ENCODE measurements at places on chromosomes 5 and 9.

DNA sequence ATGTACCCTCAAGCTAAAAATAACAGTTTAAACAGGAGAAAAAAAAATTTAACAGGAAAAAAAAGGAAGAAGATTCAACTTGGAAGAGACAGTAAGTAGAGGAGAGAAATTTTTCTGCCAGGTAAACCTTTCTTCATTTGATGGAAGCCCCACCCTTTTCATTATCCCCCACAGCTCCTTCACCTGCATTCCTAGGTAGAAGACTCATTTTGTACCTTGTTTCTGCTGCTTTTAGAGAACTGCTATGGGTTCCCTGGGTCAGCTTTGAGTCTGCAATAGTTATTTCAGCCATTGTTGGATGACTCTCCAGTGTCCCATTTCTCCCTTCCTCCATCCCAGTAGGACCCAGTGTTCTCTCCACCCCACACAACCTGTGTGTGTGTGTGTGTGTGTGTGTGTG is 74.1 kb upstream of the CPEB4 start:
- no peak for DNase-seq

DNA sequence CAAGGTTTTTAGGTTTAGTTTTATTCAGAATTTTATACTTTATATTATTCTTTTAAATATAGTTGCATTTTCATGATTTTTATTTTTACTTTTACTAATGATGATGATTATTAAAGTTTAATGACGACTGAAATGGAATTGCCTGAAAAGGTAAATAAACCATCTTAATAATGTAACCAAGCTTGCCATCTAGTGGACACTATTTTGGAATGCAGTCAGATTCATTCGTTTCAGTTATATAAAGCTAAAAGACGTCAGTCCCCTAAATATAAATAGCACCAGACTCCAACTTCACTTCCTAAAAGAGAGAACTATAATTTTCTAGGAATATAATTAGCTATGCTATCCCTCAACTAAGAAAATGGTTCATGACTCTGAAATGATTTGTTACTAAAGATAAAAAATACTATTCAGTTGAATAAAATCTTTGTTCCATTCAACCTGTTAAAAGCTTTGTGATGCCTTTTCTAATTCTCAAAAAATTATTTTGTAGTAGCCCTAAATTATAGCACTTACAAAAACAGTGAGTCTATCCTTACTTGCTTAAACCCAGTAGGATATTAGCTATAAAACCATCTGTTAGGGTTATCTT is 19.9 kb downstream of the ABITRAM start:
- DNase-seq = no peak

DNA sequence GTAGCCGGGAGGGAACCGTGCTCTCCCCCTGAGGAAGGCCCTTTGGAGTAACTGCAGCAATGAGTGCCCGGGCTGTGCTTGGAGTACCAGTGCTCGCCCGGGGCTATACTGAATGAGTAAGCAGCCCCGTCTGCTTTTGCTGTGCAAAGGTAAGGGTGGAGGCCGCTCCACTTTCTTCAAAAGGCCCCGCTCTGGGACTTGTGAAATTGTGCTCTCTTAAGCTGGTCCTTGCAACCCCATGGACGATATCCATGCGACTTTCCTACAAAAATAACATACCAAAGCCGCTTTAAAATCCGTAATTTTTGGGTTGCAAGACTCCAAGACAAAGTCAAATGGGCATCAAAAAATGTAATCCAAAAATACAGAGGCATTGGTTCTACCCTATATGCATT is 578 bp upstream of the TNFAIP8 start:
- no peak for DNase-seq

DNA sequence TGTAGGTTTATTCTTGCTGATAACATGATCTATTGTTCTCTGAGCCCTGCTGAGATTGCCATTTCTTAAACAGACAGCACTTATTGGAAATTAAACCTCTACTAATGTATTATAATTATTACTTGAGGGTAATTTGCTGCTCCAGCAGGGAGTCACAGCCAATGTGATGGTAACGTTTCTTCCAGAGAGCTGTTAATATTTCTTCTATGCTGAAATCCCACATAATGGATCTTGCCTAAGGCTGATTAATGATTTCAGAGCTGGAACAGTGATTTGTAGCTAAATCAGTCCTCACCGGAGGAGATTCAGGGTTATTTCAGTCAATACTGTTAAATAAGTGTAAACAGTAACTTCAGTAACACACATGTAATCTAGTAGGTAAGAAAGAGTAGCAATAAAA is 170.1 kb downstream of the CDH12 start:
- DNase-seq = no peak

DNA sequence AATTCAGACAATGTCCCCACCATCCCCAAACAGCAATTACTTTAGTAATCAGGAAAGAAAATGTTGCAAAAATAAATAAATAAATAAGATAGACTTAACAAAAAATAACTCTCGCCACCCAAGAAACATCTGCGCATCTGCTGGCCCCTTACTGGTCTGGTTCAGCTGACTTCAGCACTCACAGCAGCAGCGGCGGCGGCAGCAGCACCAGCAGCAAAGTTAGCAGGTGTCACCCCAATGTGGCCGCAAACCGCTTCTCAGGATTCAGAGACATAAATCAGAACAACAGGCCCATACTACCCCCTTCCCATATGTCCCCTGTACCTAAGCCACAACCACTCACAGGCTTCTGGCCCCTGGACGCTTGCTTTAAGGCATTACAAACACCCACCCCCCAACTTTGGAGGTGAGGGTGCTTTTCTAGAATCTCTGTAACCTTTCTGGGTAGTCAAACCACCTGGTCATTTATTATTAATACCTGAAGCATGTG is 593.0 kb downstream of the BNC2 start:
- DNase-seq = no peak

DNA sequence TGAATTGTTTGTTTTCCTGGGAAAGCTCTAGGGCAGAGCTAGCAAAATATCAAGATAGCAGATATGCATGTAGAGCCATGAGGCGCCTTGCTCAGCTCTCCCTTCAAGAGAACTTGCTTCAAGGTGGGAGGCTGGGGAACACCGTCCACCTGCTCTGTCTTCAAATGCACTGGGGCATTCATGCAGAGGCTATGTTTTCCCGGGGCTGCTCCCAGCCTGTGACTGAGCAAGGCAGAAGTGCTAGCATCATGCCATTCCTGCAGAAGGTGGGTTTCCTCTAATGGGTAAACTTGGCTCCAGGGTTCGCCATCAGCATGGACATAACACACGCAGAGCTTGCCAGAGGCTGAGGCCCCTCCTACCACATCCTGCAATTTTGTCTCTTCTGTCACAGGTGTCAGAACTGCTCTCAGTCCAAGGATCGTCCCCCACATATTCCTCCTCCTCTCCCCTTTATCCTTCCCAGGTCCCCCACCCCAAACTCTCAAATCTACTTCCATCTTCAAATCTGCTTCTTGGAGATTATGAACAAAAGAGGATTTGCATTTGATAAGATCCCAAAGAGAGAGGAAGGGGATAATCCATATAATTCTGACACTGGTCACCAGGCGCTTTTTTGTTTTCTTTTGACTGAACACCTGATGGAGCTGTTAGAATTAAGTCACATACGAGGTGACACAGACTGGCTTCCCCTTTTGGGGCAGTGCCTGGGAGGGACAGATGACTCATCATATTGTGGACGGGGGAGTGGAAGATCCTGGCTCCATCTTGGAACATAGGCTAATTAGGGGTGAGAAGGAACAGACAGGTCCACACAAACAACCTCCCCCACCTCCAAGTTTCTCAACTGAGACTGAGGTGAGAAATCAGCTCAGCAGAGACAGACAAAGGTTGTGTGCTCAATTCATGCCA is 85.0 kb upstream of the TAF11L2 start:
- DNase-seq = no peak

GRCh38 chr9:110832926-110833325 is 164.3 kb downstream of the MUSK start:
- DNase-seq = no peak

GRCh38 chr9:99294850-99295461 is 72.9 kb downstream of the SEC61B start:
- DNase-seq = no peak

DNA sequence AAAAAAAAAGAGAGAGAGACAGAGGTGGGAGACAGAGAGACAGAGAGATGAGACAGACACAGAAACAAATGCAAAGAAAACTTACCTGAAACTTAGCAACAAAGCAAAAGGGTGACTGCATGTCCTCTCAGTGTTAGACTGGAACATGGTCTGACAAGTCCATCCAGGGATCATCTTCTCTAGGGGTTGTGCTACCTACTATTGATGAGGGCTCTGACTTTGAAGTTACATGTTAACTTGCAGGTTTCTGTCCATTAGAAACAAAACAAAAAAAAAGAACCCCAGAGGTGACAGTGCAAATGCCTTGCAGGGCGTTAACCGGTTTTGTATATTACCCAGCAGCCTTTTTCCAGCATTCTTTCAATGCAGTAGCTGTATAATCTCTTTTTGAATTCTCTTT is 13.6 kb upstream of the SPARC start:
- DNase-seq = no peak

GRCh38 chr9:101458963-101459631 is 23.5 kb upstream of the ALDOB start:
- peak; percentile 5 for DNase-seq

- no peak for DNase-seq
These were observed 98.2 kb downstream of the CAMSAP1 start for GRCh38 chr9:135809166-135809565.

DNA sequence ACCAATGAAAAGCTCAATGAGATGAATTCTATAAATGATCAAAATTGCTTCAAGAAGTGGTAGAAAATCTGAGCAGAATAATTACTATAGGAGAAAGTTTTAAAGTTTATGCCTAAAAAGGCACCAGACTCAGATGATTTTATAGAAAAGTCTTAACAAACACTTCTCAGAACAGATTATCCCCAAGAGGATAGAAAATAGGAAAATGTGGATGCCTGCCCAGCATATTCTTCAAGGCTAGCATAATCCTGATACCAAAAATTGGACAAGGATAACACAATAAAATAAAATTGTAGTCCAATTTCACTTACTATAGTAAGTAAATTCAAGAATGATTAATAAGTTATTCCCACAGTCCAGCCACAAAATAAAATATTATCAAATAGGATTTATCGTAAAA is 397.0 kb downstream of the NR2F1-AS1 start:
- DNase-seq = no peak

DNA sequence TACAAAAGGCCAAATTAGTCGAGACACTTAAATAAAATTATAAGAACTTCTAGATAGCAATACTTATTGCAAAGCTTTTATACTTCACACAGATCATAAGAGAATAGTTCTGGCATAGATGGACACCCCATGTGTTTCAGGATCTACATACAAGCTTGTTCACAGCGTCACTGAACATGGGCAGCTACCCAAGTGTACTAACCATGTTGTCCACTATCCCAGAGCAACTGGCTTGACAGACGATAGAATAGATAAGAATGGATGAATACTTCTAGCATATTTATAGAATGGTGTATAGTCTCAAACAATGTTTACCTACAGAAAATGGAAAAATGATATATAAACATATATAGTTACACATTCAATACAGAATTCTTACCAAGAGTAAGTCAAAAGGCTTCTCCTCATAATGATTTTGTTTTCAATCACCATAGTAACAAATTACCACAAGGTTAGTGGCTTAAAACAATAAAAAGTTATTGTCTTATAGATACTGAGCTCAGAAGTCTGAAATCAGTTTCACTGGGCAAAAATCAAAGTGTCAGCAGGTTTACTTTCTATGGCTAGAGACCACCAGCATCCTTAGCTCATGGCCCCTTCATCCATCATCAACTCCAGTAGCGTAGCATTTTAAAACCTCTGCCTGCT is 446.7 kb downstream of the DMRTA1 start:
- DNase-seq = no peak

GRCh38 chr9:78821126-78821822 is 524.3 kb downstream of the PSAT1 start:
- DNase-seq = no peak

- no peak for DNase-seq
These were observed 4.1 kb downstream of the NFIL3 start for GRCh38 chr9:91419222-91420191.

GRCh38 chr9:3931058-3931457 is 368.8 kb downstream of the GLIS3 start:
- no peak for DNase-seq

DNA sequence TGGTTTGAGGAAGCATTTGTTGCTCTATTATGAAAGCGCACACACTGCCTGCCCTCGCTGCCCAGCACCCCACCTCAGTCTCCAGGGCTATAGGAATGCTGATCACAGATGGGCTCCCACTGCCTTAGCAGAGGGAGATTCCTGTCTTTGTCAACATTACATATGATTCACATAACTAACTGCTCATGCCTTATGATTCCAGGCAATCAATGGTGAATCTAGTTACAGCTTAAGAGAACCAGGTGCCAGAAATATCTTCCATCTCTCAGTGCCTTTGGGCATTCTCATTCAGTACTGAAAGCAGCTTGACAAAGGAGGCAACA is 458.9 kb upstream of the C9orf72 start:
- no peak for DNase-seq

DNA sequence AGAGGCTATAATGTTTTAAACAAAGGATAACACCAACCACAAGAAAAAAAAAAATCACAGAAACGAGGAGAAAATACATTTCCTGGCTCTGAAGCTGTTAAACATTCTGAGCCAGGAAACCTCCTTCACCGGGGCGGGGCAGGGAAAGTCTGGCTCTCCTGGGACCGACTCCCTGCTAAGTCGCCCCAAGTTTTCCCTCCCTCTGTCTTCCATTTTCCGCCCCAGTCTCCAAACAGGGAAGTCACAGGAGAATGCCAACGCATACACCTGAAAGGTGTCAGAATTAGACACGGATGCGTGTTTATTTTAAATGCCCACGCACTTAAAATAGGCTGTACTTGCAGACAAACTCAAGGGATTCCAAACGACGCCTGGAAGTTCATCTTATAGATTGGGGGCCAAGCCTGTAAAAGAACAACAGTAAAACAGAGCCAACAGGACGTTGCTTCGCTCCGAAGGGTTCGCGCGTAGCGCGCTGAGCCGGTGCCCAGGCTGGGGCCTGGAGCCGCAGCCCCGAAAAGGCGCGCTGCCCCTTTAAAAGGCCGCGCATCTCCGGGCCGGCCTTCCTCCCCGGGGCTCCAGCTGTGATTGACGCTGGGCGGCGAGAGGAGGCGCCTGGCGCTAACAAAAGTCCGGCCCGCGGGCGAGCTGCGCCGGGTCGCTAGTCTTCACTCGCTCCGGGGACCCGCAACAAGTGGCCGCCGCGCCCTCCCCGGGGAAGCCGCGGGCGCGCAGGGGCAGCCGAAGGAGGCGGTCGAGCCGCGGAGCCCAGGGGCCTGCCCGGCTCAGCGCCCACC is at the start of gene FBXL7:
TSS of gene FBXL7 (plus strand) at position 653 of the 797 bp plus-strand sequence.
- no peak for DNase-seq
